ENCODE measurements at places on chromosomes 3 and 15.
A peak's percentile ranks its signal among the peaks of the same experiment; 100 is the strongest.

- no peak for DNase-seq
Measured at GRCh38 chr3:62805106-62805505, 70.1 kb downstream of the CADPS start.

DNA sequence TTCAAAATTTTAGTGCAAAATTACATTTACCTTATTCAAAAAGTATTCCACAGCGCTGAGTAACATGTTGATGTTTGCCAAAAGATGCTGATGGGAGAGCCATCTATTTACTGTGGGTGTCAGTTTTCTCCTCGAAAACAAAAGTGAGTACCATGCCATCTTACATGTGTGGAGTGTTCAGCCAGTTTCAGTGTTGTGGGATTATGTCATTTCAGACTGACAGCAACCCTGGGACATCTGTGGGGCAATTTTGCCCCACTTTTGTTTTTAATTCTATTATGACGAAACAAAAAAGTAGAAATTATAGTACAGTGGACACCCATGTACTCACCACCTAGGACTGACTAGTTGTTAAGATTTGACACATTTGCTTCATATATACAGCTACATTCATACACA, 19.6 kb downstream of the SLCO3A1 start:
- no peak for DNase-seq

DNA sequence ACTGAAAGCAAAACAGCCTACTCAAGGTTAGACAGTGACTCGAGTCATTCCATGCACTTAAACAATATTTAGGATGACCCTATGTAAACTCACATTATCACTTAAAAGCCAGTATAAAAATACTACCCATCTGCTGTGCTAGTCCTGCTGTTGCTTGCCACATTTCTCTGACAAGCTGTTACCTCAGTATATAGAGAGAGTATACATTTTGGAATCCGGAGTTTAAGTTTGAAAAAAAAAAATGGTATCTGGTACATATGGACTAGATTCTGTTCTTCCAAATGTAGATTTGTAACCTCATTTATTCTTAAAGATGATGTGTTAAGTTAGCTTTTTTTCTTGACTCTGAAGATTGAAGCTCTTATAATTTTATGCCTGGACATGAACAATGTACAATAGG, 503.8 kb upstream of the TPRG1 start:
- DNase-seq = peak; percentile 79

DNA sequence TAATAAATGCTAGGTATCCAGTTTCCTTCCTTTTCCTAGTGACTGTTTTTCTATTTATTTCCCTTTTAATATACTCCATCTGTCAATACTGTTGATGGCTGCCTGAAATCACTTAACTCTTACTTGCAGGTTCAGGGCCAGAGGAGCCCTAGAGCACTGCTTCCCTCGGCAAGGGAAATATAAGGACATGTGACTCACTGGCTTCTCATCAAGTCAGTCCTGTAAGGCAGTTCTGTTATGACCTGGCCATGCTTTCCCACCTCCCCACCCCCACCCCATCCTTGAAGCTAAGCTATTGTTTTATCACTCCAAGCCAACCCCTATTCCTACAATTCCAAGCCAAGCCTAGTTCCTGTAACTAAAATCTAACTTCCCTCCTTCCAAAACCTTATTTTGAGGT, 800.7 kb downstream of the ROBO1 start:
- DNase-seq = no peak

- no peak for DNase-seq
Measured at GRCh38 chr3:11307830-11308432, 35.7 kb downstream of the ATG7 start.

DNA sequence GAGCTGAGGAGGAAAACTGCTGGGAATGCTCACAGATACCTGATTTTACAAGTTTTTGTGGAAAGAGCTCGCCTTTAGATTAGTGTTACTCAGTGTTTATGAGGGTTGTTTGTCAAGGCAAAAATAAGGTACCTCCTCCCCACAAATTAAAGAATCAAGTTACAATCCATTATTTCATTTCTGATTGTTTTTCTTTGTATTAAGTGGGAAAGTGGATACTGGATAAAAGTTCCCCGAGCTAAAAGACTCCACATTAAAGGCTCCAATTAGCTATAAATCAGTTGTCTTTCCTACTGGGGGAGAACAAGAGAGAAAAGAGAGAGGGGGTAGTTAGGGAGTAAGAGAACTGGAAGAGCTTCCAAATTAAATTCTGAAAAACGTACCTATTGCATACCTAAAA, 1.9 kb downstream of the ALDH1A2 start:
- DNase-seq = no peak

- no peak for DNase-seq
Measured at GRCh38 chr3:123347691-123348264, 101.1 kb downstream of the ADCY5 start.

DNA sequence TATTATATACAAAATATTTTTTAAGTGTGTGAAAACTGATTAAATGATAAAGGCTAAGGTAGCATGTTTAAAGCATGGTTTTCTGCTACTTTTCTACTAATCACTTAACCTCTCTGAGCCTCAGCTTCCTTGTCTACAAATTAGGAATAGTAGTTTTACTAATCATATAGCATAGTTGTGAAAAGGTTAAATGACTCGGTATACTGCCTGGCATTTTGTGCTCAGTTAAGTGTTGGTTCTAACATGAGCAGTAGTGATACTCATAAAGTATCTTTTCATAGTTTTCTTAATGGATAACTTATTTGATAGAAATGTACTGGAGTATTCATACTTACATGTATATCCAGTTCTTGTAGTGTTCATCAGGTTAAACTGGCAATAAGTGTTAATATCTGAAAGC, 13.6 kb downstream of the RASA2 start:
- DNase-seq = no peak

DNA sequence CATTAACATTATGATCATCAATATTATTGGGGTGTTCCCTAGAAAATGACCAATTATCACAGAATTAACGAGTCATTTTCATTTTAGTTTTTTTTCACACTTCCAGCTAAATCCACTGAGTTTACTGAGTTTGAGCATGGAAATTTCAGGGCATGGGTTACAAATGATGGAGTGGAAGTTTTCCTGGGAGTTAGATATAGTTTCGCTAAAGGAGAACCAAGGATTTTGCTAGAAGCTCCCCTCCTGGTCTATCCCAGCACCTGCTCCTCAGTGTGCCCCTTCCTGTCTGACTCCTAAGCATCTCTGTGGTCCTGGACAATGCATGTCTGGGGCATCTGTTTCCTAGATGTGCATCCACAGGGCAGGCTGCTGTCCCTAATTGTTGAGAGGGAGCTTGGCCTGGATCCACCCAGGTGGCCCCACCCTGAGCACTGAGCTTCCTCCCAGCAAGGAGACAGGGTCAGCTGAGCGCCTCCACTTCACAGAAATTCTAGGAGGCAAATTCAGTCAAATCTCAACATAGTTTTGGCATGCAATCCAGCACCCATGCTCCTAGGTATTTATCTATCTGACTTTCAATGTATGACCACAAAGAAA, 102.3 kb upstream of the GOLGA6L6 start:
- no peak for DNase-seq

DNA sequence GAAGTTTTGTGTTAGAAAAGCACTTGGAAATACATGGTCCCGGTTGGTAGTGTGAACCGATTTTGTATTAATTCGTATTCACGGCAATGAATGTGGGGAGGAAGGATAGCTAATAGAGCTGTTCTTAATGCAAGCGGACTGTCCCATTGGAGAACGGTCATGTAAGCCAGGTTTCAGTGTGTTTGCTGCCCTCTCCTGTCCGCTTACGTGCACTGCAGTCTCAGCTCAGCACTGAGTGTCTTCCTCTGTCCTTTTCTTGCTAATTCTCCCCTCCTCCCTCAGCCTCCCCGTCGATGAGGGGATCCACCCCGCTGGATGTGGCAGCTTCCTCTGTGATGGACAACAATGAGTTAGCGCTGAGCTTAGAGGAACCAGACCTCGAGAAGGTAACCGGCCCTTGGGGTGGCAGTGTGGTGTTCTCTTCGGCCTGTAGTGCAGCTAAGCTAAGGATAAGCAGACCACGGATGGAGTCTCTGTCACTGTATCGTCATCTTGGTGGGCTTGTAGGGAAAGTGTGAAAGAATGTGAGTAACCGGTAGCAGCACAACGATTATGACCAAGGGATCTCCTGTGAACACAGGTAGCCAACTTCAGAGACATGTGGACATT, 267.5 kb upstream of the CHRM5 start:
- DNase-seq = peak; percentile 20

- no peak for DNase-seq
Measured at GRCh38 chr3:161975201-161975600, 478.6 kb downstream of the OTOL1 start.

DNA sequence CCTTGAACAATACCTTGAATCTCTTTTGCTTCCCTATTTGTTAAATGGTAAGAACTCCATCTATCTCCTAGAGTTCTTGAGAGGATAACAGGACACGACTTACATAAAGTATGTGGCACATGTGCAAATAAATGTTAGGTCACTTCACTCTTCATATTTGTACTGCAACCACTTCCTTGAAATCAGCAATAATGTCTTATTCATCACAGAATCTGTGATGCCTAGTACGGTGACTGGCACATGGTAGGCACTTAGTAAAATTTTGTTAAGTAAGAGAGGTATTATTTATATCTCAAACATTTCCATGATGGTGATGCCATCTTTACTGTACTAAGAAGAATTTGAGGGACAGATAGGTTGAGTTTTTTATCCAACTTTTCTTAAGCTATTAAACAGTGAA, 14.3 kb downstream of the CD47 start:
- DNase-seq = no peak

DNA sequence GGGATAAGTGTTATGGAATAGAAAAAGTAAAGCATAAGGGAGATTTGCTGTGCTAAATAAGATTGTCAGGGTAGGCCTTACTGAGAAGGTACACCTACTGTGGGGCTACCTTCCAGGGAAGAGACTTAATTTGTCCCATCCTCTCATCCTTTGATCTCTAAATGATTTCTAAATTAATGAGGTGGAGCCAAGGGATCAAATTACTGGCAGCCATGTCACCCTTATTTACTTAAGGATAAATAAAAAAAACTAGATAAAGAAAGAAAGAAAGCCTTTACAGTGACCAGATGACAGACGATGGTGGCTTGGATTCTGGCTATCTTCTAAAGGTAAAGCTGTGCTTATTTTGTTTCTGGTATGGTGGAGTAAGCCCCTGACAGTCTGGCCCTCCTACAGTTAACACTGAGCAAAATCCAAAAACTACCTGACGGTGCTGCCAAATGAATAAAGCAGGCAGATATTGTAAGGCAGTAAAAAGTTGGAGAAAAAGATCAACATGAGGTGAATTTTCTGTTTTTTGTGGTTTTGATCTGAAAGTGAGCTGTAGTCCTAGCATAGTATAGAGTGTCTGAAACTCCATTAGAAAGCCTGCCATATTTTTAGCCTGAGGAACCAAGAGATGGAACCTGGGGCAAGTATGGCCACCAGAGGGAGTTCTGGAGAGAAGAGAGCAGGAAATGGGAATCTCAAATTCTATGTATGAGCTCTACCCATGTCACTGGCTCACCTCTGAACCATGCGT, 285.1 kb upstream of the MANF start:
- DNase-seq = peak; percentile 1

GRCh38 chr3:106609666-106610301, 741.0 kb upstream of the CBLB start:
- DNase-seq = peak; percentile 78

DNA sequence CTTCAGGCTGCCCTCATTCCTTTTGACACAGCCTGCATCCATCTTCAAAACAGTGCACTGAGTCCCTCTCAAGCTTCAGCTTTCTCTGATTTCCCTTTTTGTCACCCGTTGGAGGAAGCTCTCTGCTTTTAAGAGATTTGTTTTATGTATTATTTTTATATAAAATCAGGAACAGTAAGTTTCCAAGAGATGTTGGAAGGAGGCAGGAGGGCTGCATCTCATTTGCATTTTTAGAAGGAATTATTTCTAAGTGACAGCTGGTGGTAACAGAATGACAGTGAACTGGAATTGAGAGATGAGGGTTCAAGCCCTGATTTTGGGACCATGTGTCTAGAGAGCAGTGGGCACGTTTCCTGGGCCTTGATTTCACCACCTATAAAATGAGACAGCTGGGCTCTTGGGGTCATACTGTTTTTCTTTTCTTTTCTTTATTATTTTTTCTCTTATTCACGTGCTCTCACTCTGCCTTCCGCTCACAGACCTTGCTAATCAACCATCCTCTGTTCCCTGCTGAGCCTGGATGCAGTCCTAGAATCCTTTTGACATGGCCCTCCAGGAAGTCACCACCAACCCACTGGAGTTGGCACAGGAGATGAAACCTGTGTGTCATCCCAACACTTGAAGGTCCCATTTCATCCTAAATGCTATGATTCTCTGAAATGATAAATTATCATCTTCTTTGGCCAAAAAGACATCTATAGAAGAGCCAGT, 148.6 kb downstream of the CACNA2D3 start:
- DNase-seq = no peak

GRCh38 chr15:81126892-81127291, 7.2 kb upstream of the CFAP161 start:
- no peak for DNase-seq
